Adrenal gland (tissue), 19 donors: ENCODE measurements at places on chromosomes 4 and X. TPM values are rescaled to one million over a fixed set of nuclear protein-coding genes. Genes with fewer than 3 reads are reported as not detected.

The PSAPL1 gene
- 0.03 TPM for polyA plus RNA-seq

The GLRA2 gene
- not detected for polyA plus RNA-seq

The SMIM43 gene
- 0.16 TPM for polyA plus RNA-seq

The CHST7 gene
- polyA plus RNA-seq, result 1.8 TPM

The GAGE13 gene
- polyA plus RNA-seq, result not detected

The PASD1 gene
- not detected for polyA plus RNA-seq

The LEF1 gene
- 70.8 TPM for polyA plus RNA-seq

The SMARCA1 gene
- polyA plus RNA-seq, result 117 TPM

The PDCL2 gene
- not detected for polyA plus RNA-seq

The GDPD2 gene
- polyA plus RNA-seq, result not detected

The SSX4 gene
- not detected for polyA plus RNA-seq

The GLUD2 gene
- polyA plus RNA-seq, result 0.61 TPM

The STIM2 gene
- 12.7 TPM for polyA plus RNA-seq

The TGIF2LX gene
- polyA plus RNA-seq, result not detected

The GPAT3 gene
- polyA plus RNA-seq, result 4.6 TPM

The SLC38A5 gene
- polyA plus RNA-seq, result 6.2 TPM

The SRPX2 gene
- polyA plus RNA-seq, result 9.0 TPM

The CT55 gene
- 0.17 TPM for polyA plus RNA-seq

The IL13RA2 gene
- polyA plus RNA-seq, result 1.4 TPM

The SYTL5 gene
- polyA plus RNA-seq, result 5.5 TPM

The KLF8 gene
- polyA plus RNA-seq, result 2.5 TPM

The FBXW7 gene
- polyA plus RNA-seq, result 19.1 TPM

The PDZD11 gene
- 83.2 TPM for polyA plus RNA-seq

The NPFFR2 gene
- polyA plus RNA-seq, result not detected

The MED14 gene
- polyA plus RNA-seq, result 27.1 TPM

The CXCL11 gene
- polyA plus RNA-seq, result 0.24 TPM

The ADH1C gene
- 1.5 TPM for polyA plus RNA-seq

The CXorf38 gene
- polyA plus RNA-seq, result 6.6 TPM

The CAPN6 gene
- not detected for polyA plus RNA-seq

The DTHD1 gene
- polyA plus RNA-seq, result not detected

The STARD8 gene
- 2.8 TPM for polyA plus RNA-seq

The RAB41 gene
- polyA plus RNA-seq, result not detected

The GABRE gene
- polyA plus RNA-seq, result 0.92 TPM

The UBQLN2 gene
- polyA plus RNA-seq, result 6.8 TPM

The TCP11X2 gene
- not detected for polyA plus RNA-seq

The HPGD gene
- polyA plus RNA-seq, result 17.9 TPM

The NOX1 gene
- 0.07 TPM for polyA plus RNA-seq

The STS gene
- 2.0 TPM for polyA plus RNA-seq

The LAS1L gene
- polyA plus RNA-seq, result 41.2 TPM

The ATP11C gene
- polyA plus RNA-seq, result 13.8 TPM

The ASMT gene
- 3.5 TPM for polyA plus RNA-seq

The ADH6 gene
- polyA plus RNA-seq, result not detected

The MAGEA2 gene
- not detected for polyA plus RNA-seq

The ZNF674 gene
- polyA plus RNA-seq, result 0.71 TPM

The DACH2 gene
- polyA plus RNA-seq, result 0.15 TPM

The CLIC2 gene
- 6.4 TPM for polyA plus RNA-seq

The MBNL3 gene
- 2.4 TPM for polyA plus RNA-seq

The DOK7 gene
- polyA plus RNA-seq, result 0.98 TPM

The GCNA gene
- 1.9 TPM for polyA plus RNA-seq

The ABCG2 gene
- polyA plus RNA-seq, result 3.4 TPM

The TTC29 gene
- not detected for polyA plus RNA-seq

The HERC5 gene
- polyA plus RNA-seq, result 4.4 TPM

The UGT2B17 gene
- not detected for polyA plus RNA-seq

The DNAAF6 gene
- not detected for polyA plus RNA-seq

The RPS6KA6 gene
- polyA plus RNA-seq, result 2.1 TPM

The CFP gene
- 12.0 TPM for polyA plus RNA-seq
